ENCODE measurements at places on chromosomes 12 and 14.

DNA sequence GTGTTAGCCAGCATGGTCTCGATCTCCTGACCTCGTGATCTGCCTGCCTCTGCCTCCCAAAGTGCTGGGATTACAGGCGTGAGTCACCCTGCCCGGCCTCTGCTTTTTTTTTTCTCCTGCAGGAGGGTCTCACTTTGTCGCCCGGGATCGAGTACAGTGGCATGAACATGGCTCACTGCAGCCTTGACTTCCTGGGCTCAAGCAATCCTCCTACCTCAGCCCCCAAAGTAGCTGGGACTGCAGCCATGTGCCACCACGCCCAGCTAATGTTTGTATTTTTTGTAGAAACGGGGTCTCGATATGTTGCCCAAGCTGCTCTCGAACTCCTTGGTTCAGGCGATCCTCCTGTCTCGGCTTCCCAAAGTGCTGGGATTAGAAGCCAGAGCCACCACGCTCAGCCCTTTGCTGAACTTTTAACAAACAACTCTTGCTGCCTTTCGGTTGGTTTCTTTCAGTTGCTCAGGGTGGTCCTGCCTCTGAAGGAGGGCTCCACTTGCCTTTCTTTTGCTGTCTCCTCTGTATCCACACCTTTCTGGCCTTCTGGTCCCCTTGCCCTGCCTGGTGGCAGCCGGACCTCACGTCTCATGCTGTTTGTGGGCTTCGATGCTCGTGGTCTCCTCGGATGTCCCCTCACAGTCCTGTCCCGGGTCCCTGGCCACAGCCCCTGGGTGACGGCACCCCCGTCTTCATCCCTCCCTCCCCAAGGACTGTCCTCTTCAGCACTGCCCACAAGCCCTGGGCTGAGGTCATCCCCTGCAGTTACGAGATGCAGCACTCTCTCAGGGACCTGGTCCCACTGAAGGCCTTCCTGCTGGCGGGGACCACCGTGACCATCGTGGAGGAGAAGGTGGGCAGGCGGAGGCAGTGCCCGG lies 3.8 kb upstream of the B3GNT4 start:
- DNase-seq, result no peak

GRCh38 chr12:49671031-49671765 lies 36.0 kb downstream of the FMNL3 start:
- no peak for DNase-seq

GRCh38 chr12:120892265-120892664 lies 11.9 kb downstream of the SPPL3 start:
- no peak for DNase-seq

DNA sequence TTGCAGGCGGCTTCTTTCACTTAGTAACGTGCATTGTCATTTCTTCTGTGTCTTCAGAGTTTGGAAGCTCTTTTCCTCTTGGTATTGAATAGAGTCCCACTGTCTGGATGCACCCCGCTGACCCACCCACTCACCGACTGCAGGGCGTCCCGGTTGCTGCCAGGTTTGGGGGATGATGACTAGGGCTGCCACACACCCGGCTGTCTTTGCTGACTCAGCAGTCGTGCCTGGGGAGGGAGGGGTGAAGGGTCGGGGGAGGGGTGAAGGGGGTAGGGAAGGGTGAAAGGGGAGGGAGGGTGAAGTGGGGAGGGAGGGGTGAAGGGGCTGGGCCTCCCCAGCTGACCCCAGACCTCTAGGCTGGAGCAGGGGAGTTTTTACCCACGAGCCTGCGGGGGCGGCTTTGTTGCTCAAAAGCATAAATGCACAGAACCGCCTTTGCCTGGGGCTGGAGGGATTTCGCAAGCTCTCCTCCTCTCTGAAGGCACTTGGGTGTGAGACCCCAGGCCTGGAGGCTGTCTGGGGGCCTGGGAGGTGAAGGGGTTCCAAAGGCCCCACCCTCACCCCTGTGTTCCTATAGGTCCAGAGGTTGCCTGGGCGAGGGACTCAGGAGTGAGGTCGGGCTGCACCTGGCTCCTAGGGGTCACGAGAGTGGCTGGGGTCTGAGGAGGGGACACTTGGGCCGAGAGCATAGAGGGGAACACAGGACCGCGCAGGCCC lies 31.3 kb upstream of the ULK1 start:
- DNase-seq, result peak; percentile 61

GRCh38 chr12:3116106-3116844 lies 39.1 kb downstream of the TSPAN9 start:
- DNase-seq, result no peak

All from urothelium cell line (cell line).